ENCODE measurements at places on chromosomes 7 and 10.

DNA sequence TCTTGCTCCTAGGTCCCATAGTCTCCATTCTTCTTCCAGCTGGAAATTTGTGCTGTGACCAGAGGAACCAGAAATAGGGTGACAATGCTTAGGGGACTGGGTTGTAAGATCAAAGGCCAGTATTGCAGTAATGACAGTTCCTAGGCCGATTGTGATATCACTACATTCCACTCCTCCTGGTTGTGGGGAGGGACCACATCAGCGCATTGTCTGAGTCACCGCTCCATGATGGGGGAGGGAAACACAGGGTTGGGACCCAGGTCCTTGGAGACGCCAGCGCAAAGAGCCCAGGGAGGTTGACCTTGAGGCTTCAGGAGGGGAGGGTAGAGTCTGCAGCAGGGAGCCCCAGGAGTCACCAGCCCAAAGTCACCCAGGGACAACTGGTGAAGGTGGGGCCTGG is 20.8 kb upstream of the GGCT start:
- no peak for DNase-seq

GRCh38 chr10:110959379-110960332 is 40.3 kb downstream of the SHOC2 start:
- no peak for DNase-seq

DNA sequence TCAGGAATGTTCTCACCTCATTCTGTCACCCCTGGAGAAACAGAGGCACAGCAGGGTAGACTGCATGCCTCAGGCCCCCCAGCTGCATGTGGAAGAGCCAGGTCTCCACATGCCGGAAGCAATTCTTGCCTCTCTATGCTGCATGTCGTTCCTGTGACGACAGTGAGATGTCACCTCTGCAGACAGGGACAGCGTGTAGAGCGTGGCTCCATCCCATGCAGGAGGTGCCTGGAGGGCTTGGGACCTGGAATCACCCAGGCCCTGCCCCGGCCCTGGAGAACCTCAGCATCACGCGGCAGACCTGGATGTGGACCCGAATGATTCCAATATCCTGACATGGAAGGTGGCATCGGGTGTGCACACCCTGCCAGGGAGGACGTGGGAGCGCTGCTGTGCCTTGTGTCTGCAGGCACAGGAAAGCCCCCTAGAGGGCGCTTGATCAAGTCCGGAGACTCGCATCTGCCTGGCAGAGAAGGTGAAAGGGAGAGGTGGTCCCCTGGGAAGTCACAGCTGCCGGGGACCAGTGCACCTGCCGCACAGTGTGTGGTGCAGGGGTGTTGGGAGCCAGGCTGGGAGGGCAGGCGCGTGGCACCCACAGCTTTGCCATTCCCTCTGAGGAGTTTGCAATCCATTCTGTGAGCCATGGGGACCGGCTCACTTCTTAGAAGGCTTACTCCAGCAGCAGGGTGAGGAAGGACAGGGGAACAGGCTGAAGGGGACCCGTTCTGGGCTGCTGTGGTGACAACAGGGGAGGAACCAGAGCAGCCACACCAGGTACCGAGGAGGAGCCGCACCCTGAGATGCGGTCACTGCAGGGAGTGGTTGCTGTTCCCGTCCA is 45.3 kb upstream of the EN2 start:
- DNase-seq, result peak; percentile 72

GRCh38 chr10:34116681-34117271 is 698.3 kb downstream of the PARD3 start:
- DNase-seq, result no peak

DNA sequence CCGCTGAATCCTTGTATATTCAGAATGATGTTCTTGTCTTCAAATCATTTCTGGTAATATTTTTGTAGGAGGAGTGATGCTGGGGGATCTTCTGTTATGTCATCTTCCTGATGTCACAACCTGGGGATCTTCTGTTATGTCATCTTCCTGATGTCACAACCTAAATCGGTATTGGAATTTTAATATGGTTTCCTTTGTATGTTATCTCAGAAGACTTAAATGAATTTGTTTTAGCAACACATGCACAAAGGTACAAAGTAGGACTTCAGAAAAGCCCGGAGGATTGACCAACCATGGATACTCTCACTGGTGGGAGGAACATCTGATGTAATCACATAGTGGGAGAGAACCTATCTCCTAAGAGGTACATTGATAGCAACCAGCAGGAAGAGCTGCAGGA is 9.1 kb upstream of the AOAH start:
- no peak for DNase-seq

DNA sequence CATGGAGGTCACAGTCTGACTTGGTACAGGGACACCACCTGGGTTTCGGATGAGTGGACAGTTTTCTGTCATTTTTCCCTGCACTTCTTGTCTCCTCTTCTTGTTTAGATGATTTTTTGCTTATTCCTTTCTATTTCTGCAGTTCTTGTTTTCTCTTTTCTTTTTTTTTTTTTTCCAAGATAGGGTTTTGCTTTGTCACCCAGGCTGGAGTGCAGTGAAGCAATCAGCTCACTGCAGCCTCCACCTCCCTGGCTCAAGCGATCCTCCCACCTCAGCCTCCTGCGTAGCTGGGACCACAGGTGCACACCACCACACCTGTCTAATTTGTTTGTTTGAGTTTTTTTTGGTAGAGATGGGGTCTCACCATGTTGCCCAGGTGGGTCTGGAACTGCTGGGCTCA is 49.7 kb upstream of the RASGEF1A start:
- no peak for DNase-seq

DNA sequence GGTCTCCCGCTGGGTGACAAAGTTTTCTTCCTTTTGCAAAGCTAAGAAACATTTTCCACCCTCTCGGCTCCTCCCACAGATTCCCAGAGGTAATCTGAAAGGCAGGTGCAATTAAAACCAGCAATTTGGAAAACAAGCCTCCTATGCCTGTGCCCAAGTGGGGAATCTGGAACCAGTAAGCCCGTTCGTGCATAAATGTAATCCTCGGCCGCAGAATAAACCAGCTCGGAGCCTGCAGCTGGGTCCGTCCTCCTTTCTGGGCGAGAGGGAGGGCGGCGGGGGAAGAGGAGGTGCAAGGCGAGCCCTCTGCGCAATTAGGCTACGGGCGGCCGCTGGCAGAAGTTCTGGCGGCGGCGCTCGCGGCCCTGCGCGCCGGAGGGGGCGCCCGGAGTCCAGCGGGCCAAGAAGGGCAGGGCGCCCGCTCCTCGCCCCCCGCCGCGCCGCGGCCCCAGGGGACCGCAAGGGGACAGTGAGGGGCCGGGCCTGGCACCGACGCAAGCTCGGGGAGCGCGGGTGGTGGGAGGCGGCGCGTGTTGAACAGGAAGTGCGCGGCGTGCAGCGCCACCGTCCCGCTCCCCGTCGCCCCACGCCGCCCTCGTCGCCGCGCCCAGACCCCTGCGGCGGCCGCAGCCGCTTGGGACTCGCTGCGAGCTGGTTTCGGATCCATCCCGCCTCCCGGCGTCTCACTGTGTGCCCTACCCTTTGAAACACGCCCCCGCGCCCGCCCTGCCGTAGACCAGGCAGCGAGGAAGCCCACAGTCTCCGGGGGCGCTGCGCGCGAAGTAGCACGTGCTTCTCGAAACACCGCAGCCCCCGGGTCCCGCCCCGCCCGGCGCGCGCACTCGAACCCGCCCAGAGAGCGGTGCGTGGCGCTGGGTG is at the start of gene PRKAG2:
Gene PRKAG2 (minus strand): TSS at position 217 of the 879 bp plus-strand sequence. CDS start 495 bp downstream, outside the sequence.
- peak; percentile 47 for DNase-seq

- no peak for DNase-seq
Measured at GRCh38 chr10:77644557-77645243, 7.1 kb upstream of the KCNMA1 start.

DNA sequence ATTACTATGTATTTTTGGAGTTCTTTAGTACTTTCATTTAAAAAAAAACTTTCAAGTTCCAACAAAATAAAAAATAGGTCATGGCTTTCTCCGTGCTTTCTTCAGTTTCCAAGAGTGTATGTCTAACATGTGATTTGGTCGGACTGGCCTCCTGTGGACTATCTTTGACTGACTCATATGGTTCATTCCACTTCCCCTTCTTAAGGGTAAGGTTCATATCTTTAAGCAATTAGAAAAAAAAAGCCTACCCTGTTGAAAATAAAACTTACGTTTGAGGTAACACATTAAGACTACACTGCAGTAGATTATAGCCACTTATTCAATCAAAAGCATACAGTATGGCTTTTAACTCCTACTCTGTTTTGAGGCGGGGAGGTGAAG is 112.8 kb upstream of the AHR start:
- no peak for DNase-seq

- DNase-seq, result no peak
Measured at GRCh38 chr10:125984346-125984745, 88.0 kb downstream of the FANK1 start.

DNA sequence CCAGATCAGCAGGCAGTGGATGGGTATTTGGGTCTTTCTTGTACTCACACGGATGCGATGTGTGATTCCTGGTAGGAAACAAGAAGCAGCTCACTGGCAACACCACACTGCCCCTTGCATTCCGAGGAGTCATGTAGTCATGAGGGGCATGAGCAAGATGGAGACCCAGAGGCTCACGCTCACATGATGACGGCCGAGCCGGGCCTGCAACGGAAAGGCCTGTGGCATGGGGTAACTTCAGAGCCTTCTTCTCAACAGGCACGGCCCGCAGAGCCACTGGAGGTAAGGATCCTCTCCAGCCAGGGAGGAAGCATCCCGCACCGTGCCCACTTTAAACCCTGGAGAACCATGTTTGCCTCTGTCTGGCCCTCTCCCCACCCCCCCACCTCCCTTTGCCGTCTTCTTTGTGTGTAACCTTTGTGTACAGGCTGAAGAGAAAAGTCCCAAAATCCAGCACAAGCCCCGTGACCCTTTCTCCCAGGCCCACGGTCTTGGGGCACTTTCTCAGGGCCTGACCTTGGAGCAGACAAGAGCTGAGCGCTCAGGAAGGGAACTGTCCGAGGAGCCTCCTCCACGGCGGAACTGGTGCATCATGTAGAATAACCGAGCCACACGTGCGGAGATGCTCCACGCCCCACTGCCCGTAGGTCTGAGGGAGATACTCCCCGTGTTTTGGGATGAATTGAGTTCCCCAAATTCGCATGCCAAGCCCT is 516.4 kb downstream of the DNAJB6 start:
- no peak for DNase-seq

DNA sequence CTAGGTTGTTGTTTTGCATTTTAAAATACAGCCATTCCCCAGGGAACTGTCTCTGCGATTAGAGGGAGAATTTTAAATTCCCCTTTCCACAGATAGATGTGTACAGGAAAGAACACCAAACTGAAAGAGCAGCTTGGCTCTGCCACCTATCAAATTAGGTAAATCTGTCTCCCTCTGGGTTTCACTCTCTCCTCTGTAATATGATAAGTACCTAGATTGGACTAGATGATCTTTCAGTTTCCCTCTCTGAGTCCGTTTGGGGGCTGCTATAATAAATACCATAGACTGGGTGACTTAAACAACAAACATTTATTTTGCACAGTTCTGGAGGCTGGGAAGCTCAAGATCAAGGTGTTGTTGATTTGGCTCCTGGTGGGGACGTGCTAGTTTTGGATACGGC is 186.0 kb downstream of the KIF20B start:
- peak; percentile 66 for DNase-seq

GRCh38 chr7:50584386-50584785 is 19.2 kb upstream of the DDC start:
- DNase-seq, result no peak

DNA sequence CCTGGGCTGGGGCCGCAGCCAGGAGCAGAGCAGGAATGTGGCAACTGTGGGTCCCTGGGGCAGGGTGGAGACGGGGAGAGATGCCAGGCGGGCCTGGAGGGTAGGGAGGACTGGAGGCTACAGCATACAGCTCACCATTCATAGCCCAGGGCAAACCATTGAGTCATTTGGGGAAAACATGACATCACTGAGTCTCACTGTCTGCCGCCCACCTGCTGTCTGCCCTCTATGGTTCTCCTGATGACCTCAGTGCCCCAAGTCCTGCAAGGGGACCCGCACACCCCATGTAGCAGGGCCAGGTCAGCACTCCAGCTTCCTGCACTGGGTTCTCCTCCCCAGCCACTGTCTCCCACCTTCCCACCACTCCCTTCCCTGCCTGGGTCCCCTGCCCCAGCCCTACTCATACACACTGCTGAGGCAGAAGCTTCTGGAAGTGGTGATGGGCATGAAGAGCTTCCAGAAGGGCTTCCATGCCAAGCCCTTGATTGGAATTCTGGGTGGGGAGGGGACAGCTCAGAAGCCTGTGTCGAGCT is 10.4 kb downstream of the CHST3 start:
- no peak for DNase-seq

DNA sequence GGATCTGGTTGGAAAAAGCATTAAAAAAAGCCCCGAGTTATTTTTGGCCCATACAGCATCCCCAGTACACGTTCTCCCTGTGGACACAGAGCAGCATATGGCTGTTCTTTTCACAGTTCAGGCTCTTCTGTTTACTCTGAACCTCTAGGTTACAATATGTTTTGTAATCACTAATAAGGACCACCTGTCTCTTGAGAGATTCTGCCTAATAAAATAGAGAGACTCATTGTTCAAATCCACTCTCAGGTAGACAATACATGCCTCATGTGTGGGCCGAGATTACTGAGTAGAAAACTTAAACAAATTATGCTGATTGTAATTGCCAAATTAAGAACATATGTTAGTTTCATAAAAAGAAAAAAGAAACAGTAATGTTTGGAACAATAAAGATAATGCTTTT is 647.7 kb downstream of the GRM8 start:
- peak; percentile 87 for DNase-seq

DNA sequence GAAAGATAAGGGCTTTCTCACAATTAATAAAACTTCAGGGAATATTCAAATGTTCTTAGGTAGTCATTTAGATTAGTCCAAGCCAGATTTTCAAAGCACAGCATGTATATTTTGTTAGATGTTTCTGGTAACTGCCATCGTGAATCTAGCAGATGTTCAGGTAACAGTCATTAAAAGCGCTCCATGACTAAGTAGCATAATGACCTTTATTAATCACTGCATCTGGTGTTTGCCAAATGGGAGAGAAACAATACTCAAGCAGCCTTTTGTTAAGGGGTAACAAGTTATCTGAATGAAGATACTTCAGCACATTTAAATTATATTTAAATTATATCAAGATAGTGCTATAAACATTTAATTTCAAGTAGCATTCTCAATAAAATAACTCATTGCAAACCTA is 47.5 kb downstream of the USP6NL start:
- peak; percentile 47 for DNase-seq

- no peak for DNase-seq
Measured at GRCh38 chr7:12137283-12137682, 73.8 kb upstream of the TMEM106B start.

GRCh38 chr7:108403597-108404217 is 52.5 kb downstream of the NRCAM start:
- DNase-seq, result no peak

GRCh38 chr10:12975266-12975665 is 26.2 kb downstream of the CCDC3 start:
- peak; percentile 1 for DNase-seq

- peak; percentile 40 for DNase-seq
Measured at GRCh38 chr7:158856883-158857668, 718 bp downstream of the DYNC2I1 start.

- DNase-seq, result no peak
Measured at GRCh38 chr10:109348324-109348723, 575.0 kb downstream of the XPNPEP1 start.

DNA sequence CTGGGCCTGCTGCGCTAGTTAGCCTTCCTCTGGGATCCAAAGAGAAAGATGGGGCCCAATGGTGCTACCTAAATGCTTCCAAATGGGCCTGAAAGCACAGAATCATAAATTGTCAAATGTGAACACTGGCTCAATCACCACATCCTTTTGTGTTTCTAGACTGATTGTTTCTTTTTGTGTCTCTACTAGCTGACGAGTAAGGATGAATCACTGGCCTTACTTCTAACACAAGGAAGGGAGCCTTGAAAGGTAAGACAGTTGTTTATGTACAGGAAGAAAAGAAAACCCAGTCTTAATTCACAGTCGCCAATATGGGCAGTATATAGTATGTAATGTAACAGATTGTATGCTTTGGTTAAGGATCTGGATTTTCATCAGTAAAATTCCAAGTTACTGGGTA is 89.5 kb downstream of the ZNF92 start:
- no peak for DNase-seq

Data from NCI-H82 (cell line).